Nucleus accumbens (tissue), 56 donors: ENCODE measurements at places on chromosomes 1 and 21.
A peak's percentile ranks its signal among the peaks of the same experiment; 100 is the strongest.

- no peak for DNase-seq
Observed at GRCh38 chr1:110210604-110211495, 736 bp downstream of the KCNC4 start.

DNA sequence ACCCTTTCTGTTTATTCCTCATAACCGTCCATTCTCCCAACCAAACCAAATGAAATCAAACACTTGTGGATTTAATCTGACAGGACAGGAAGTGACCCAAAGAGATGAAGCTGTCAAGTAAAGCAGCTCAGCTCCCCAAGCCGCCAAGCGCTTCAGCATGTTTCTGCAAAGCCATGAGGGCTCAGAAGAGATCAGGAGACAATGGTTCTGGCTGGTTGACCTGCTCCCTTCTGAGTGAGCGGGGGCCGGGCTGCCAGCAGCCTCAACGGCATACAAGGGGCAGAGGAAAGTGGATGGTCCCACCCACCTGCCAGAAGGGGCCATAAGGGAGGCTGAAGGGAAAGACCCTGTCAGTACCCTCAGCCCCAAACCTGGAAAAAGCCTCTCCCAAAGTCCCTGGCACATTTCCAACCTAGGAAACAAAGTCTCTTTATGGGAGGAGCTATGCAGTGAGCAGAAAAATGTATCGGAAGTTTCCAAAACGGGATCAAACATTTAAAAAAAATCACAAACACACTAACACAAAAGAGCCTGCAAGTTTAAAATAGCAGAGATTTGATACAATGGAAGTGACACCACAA is 45.4 kb downstream of the SLC45A1 start:
- no peak for DNase-seq

DNA sequence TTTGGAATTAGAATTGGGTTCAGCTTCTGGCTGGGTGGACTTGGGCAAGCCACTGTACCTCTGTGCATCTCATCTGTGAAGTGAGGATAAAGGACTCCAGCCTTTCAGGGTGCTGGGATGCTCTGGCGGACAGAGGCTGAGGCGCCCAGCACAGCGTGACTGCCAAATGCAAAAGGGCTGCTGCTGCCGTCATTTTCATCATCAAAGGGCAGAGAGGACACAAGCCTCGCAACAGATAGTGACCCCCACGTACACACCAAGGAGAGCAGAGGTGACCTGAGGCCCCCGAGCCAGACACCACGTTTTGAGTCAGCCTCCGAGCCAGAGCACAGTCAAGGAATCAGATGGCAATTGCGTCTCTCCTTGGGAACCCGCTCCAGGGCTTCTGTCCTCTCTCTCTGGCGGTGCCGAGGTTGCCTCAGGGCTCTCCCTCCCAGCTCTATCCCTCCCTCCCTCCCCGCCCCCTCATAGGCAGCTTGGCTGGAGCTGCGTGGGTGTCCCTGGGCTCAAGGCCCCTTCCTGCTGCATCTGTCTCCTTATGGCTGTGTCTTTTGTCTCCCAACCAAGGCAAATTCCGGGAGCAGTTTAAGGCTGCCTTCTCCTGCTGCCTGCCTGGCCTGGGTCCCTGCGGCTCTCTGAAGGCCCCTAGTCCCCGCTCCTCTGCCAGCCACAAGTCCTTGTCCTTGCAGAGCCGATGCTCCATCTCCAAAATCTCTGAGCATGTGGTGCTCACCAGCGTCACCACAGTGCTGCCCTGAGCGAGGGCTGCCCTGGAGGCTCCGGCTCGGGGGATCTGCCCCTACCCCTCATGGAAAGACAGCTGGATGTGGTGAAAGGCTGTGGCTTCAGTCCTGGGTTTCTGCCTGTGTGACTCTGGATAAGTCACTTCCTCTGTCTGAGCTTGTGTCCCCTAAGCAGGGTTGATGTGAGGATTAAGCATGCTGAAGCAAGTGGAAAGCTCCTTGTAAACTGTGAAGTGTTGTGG is 9.0 kb downstream of the HCRTR1 start:
- DNase-seq: no peak

GRCh38 chr21:33700491-33700890 is 58.2 kb downstream of the ITSN1 start:
- no peak for DNase-seq

- no peak for DNase-seq
Observed at GRCh38 chr1:34785231-34785874, 4.3 kb downstream of the GJB3 start.

GRCh38 chr1:113567427-113567826 is 177.1 kb downstream of the MAGI3 start:
- no peak for DNase-seq

DNA sequence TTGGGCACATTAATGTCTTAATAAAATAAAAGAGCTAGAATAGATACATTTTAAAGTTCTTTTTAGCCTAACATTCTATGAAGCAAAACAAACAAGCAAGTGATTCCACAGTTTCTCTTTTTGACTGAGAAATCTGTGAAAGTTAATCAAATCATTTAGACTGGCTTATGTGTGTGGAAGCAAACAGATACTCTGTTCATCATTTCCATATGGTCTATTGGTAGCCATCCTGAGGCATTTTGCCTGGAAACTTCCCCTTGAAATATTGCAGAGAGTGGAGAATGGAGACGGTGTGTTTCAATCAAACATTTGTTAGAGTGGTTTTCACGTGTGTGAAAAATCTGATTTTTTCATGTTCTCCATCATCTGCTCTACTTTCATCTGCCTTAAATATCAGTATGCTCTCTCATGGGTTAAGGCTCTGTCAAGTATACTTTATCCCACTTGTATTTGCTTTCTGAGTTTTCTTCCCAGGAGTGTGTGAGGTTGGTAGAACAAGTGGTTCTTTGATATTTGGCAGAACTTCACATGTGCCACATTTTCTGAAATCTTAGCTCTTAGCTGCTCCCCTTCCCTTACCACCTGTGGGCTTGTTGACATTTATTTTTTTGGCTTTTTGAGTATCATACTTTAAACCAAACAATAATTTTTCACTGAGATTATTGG is 139.1 kb upstream of the PTGFR start:
- no peak for DNase-seq

GRCh38 chr1:16260814-16261213 is 23.8 kb upstream of the CPLANE2 start:
- DNase-seq: no peak

- DNase-seq: peak; percentile 50
Observed at GRCh38 chr1:220529521-220530020, 1.6 kb downstream of the MARK1 start.

DNA sequence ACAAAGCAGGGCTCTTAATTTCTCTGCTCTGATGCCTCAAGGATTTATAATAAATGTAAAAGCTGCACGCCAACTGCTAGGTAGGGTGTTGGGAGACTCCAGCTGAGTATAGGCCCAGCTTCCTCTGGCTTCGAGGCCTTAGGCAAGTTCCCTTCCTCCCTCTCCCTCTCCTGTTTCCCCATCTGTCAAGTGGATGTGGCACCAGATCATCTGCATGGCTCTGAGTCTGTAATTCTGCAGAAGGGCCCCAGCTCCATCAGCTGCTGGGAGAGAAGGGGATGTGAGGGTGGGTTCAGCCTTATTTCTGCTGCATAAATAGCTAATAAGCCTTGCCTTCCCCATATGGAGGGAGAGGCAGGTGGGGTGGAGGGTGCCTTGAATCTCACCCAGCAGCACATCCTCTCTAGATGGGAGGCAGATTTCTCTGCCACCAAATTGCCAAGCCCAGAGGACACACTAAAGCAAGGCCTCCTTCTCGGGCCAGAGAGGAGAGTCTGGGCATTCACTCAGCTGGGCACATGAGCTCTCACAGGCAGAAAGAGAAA is 3.8 kb downstream of the TRIM62 start:
- no peak for DNase-seq

- DNase-seq: peak; percentile 63
Observed at GRCh38 chr1:206469933-206470691, at the start of gene IKBKE. IKBKE (plus strand) TSS chr1:206470476; CDS start chr1:206473228, 2,752 bp downstream.

GRCh38 chr1:145885738-145886287 is at the start of gene ANKRD35:
ANKRD35 (minus strand) TSS chr1:145885866; CDS start chr1:145885758, 108 bp downstream.
- peak; percentile 72 for DNase-seq

DNA sequence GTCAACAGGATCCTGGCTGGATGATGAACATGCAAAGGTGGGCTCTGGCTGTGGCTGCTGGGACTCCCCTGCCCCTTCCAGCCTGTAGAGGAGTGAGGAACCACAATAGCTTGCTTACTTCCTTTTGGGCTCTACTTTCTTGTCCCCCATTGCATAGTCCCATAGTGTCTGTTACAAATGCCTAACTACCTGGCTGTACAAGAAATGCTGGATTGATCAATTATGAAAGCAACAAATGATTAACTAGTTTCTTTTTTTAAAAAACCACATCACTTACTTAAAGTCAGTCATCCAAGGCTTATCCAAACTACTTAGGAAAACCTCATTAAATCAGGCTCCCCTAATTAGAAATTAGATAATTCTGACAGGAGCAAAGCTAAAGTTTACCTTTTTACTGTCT is 514.1 kb upstream of the PKN2 start:
- DNase-seq: no peak

DNA sequence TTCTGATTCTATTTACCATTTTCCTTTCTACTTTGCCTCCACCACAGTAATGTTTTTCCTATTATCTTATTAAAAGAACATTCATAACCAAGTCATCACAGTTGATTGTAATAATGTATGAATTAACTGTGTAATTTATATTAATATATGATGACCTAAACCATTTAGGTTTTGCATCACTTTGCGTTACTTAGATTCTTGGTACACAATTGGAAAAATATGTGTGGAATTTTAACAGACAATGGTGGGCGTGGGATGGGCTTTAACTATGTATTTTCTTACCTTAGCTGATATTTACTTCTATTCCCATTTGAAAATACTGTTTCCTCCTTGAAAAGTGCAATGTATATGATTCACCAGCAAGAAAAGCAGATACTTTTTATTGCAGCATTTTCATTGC is 3.6 kb downstream of the KRTAP21-3 start:
- no peak for DNase-seq

DNA sequence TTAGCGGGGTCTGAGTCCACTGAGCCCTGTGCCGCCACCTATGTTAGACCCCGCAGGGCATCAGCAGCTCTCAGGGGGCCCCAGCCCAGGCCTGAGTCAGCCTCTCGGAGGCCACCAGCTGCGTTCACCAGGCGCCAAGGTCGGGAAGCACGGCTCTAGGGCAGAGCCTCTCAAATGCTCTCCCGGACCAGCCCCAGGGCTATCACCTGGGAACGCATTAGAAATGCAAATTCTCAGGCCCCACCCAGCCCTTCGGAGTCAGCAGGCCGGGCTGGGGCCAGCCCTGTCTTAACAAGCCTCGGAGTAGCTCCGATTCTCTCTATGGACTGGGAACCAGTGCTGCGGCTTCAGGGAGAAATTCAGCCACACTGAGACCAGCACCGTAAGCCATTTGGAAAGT is 37.2 kb upstream of the TSPEAR start:
- no peak for DNase-seq

- no peak for DNase-seq
Observed at GRCh38 chr1:226664413-226665101, 74.5 kb downstream of the ITPKB start.

DNA sequence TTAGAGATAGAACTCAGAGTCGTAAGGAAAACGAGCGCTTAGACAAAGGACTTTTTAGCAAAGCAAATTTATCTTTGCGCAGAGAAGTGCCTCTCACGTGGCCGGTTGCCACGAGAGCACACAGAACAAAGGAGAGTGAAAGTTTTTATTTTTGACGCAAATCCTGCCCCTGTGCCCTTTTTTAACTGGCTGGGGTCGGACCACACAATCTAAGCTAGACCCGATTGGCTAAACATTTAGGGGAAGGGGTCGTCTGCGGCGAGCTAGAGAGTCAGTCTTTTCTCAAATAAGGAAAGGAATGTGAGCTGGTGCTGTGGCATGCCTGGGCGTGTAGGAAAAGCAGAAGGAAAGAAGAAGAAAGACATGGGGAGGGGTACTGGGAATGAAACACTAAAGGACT is 2.4 kb downstream of the KRTAP10-2 start:
- DNase-seq: no peak

- peak; percentile 62 for DNase-seq
Observed at GRCh38 chr1:153532769-153533599, 2.8 kb downstream of the S100A6 start.

- DNase-seq: no peak
Observed at GRCh38 chr1:63042278-63042677, 258.3 kb downstream of the ATG4C start.

- DNase-seq: no peak
Observed at GRCh38 chr1:31421371-31422040, 8.5 kb downstream of the SERINC2 start.

GRCh38 chr1:10424034-10424433 is 6.2 kb upstream of the CENPS start:
- DNase-seq: no peak

DNA sequence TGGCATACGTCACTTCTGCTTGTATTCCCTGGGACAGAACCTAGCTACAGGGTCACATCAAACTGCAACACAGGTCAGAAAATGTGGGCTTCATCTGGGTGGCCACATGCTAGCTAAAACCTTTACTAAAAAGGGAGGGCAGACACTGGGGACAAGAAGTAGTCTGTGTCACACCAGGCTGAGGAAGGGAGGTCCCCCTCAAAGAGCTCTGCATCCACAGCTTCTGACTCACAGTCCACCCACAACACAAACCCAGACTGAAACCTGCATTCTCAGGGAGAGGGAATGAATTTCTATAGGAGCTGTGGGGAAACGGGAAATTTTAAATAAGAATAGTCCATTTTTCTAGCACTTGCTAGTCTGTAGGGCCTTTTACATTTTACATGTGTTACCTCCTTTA is 16.2 kb downstream of the OLIG2 start:
- no peak for DNase-seq

DNA sequence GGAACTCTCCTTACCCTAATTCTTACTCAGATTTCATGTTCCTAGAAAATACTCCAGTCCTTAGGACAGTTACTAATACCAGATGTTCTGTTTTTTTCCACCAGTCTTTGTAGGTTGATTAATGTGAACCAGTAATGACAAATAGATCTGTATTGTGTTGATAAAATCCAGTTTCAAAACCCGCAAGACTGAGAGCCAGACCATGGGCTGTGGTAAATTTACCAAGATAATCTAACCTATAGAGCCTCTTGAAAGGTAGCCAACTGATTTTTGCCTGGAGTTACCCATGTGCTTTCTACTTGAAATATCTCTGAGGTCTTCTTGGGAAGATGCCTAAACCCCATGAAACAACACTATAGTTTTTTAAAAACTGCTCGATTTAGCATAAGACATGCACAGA is 46.5 kb upstream of the CDC7 start:
- no peak for DNase-seq

- peak; percentile 19 for DNase-seq
Observed at GRCh38 chr1:171901245-171901644, 59.9 kb downstream of the DNM3 start.

DNA sequence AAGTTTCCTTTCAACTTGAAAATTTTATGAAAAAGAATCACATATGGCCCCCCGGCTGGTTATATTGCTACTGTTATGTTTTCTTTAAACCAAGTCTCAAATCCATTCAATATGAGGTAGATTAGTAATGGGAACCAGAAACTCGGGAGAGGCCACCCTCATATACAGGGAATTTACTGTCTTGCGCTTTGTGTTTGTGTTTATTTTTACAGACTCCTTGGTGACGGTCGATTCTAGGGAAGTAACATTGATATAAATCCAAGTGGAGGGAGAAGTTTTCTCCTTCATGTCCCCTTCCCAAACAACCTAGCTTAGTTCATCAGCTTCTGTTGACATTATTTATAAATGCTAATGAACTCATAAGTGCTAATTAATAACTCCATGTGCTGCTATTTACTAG is 163.5 kb upstream of the LMO4 start:
- DNase-seq: no peak
